ENCODE measurements at places on chromosomes 5 and 9.

GRCh38 chr5:174606646-174607045 lies 117.7 kb upstream of the MSX2 start:
- no peak for DNase-seq

DNA sequence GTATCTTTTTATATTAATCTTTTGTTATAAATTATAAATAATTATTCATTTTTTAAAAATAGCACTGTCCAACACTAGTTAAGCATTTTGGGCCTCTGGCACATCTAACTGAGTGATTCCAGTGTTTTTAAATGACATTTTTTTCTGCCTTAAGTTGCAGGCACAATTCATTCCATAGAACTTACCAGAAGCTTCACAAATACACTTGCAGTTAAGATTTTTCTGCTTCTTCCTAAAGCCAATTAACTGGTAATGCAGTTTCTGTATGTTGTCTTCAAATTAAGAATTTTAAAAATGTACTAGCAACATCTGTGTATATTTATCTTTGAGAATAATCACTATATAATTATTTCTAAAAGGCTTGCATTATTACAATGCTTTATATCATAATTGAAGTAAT lies 11.2 kb upstream of the NFIB start:
- no peak for DNase-seq

DNA sequence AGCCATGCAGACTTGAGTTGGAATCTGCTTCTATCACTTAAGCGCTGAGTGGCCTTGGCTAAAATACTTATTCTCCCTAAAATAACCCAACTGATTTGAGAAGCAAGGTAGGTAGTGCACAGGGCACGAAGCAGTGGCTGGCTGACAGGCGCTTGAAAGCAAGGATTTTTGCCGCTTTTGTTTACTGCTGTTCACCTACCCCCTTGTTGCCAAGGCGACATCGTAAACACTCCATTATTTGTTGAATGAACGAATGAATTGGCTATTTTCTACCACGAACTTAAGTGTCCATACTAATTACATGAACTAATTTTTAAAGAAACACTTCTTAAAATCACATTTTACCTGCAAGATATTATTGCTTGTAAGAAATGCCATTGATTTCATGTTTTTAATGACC lies 98.0 kb downstream of the ANKH start:
- DNase-seq: no peak

DNA sequence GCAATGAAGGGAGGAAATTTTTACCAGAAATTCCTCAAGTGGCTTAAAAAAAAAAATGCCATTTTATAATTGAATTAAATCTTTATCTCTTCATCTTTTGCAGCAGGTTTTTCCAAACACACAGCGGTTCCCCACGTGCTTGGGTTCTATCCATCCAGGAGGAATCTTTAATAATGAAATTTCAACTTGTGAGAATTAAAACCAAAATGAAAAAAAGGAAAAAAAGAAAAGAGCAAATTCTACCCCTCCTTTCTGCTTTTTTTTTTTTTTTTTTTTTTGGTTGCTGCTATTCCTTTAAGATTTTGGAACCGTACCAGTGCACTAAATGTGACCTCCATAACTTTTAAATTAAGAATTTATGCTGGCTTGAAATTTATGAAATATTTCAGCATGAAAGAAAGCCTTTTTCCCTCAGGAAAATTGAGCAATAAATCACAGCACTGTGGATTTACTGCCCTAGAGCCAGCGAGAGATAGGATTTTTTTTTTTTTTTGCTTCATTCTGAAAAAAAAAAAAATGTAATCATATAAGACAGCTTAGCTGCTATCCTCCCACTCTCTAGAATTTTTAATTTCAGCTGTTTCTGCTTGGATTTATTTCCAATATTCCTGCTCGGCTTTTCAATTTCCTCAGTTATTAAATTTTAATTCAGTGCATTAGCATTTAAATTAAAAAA lies 88.5 kb downstream of the ZNF618 start:
- no peak for DNase-seq

- no peak for DNase-seq
These were observed 1.7 kb downstream of the RAB14 start for GRCh38 chr9:121199921-121200320.

DNA sequence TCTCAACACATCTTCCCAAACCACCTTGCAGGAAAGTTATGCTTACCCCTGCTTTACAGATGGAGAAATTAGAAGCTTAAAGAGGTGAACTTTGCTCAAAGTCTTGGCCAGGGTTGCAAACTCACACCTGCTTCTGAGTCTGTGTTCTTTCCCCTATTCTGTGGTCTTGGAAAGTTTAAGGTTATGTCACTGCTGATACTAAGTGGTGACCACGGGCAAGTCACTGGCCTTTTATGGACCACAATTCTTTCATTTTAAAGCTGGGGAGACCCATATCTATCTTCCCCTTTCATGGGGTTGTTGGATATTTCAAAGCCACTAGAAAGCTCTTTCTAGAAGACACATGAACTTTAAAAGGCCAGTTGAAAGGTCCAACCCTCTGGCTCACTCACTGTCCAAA lies 95.4 kb upstream of the KLF4 start:
- DNase-seq: no peak

DNA sequence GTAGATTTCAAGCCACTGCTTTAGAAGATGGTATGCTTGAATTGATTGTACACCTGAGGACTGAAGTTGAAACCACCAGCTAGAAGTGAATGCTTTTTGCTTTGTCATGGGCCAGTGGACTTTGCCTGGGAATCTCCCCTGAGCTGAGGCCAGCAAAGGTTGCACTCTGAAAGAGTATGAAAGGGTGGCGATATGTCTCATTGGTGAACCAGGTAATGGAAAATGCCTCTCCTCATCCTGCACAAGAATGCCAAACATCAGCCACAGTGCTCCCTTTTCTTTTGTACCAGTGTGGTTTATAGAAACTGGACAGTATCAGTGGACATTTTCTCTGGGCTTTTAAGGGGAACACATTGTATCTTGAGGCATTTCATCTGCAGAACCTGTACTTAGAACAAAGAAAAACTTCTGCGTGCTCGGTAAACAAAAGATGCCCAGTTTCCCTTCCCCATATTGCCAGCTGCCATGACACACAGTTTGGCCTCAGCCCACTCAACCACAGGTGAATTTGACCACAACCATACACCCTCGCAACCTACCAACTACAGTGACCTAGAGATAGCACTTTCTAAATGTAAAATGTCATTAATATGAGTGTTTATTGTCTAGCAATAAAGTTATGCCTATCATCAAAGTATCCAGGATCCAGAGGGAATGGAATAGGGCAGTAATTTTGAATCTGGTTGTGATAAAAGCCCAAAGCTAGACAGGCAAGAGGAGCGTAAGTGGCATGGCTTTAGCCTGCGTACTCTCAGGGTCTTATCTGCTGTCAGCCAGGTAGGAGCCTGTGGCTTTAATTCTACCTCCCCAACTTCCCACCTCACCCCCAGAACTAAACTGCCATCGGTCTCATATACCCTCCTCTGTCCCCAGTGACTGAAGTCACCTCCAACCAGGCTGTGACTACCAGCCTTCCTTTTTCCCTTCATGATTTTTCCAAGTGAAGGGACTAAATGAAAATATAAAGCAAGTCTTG lies 79.5 kb upstream of the LHFPL2 start:
- DNase-seq: no peak

DNA sequence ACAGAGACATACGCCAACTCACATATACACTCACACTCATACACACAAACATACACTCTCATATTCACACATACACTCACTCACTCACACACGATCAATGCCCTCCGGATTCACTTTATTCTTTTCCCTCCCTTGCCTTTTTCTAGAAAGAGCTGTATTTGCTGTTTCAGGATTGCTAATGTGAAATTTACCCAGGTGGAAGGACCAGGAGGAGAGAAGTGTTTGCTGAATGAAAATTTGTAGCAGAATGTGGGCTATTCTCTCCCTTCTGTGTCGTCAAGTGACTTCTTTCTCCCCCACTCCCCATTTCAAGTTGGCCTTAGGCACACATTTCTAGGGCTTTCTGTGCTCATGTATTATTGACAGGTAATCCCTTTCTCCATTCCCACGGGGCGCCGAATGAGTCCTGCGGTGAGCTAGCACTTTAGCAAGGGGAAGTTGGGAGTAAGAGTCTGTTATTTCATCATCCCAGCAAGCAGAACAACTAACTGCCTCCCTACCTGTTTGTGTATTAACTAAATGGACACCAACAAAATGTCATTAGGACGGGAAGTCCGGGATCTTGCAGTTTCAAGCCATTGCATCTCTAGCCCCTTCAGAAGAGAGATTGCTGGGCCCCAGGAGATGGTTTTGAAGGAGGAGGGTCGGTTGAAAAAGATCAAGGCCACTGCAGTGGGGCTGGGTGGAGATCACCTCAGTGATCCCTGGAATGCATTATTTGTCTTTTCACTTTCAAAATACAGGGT lies 97.1 kb upstream of the TAF11L2 start:
- no peak for DNase-seq

DNA sequence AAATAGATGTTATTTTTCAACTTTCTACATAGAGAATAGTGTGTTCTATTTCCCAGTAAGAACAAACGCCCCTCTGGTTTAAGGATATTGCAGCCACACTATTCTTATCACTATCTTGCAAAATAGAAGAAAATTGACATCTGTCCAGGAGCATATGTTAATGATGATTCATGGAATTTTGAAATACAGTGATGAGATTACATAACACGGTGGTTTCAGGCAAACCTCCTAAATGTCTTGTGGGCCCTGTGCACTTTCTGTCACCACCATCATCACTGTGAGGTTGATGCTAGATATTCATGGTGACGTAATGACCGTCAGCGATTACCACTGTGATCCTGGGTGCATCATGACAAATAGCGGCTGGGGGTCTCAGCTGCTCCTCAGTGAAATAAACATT lies 48.1 kb downstream of the CFAP90 start:
- DNase-seq: no peak

DNA sequence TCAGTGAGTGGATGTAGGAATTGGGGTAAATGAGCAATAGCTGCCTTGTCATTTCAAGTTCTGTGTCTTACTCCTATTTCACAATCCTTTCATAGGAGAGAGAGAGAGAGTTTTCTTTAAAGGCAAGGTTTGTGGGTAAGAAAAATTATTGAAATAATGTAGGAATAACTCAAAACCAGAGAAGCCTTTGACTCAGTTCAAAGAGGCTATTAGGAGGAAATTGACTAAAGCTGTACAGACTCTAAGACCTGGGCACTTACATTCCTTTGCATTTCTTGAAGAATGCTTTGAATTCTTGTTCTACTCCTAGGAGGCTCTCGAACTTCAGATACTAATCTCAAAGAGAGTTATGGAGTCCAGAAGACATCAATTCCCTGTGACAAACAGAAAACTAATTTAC lies 257.1 kb downstream of the FBXL7 start:
- no peak for DNase-seq

- DNase-seq: no peak
These were observed 17.2 kb downstream of the NKX2-5 start for GRCh38 chr5:173217626-173218397.

DNA sequence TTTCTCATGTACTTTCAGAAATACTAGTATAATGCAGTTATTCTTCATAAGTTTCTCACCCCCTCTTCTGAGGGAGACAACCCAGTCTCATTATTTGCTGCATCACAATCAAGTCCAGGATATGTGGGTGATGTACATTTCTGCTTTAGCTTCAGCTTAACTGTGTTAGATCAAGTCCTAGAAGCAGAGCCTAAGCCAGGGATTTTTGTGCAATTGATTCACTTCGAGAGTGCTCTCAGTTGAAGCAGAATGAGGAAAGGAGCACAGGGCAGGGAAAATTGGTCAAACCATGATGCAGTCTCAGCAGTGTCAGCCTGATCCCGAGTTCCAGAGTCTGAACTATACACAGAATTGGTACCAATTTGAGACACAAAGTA lies 15.1 kb downstream of the HNRNPK start:
- no peak for DNase-seq

DNA sequence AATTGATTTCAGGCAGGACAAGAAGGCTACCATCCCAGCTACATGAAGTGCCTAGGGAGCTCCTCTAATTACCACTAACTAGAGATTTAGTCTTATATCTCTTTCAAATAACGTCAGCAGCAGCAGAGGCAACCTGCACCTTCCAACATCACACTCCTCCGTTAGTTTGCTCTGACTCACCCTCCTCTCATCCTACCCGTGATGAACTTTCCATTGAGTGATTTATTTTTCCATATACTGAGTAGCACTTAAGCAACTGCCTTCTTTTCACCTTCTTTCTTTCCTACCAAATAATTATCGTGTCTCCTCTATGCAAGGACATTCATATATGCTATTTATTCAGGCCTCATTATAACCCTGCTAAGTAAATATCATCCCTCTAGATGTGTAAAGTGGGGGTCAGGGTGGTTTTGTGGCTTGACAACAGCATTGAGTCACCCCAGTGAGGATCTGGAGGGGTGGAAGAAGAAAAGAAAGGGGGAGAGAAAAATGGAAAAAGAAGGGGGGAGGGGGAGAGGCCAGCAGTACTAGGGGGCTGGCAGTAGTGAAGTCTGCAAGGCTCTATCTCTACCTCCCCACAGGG lies 64.6 kb upstream of the CAST start:
- DNase-seq: no peak

- DNase-seq: no peak
These were observed 2.2 kb downstream of the C5orf46 start for GRCh38 chr5:147904110-147904509.

DNA sequence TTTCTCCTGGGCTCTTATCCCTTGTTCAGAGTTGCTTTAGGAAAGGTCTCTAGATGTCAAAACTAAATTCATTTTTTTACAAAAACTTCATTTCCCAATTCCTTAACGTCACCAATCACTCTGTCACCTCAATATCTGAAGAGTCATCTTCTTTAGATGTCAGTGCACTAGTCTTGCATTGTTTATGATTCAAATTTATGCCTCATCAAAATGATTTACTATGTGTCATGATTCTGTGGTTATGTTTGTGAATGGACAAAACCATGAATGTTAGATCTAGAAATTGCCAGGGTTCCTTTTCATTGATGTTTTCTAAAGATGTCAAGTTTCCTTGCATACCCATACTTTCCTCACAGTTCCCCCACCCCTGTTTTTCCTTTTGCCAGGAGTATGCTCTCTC lies 21.5 kb downstream of the CWC27 start:
- DNase-seq: no peak

GRCh38 chr5:38537505-38537904 lies 18.9 kb downstream of the LIFR start:
- DNase-seq: no peak

DNA sequence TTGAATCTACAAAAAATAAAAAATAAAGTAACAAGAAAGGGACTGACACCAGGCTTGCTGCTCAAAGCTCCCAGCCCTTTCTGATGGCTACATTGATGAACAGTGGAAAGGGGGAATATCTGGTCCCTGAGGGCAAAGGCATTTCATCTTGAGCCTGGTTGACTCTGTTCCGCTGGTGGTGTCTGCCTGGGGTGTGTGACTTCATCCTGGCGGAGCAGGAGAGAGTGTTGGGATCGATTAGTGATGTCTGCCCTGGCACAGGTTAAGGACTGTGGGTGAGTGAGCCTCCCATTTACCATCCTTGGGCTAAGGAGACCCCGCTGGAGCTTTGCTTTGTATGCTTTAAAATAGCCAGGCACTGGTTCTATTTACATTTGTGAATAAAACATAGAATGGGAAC lies 56.9 kb upstream of the ASS1 start:
- no peak for DNase-seq

- no peak for DNase-seq
These were observed 1.1 kb downstream of the CRB2 start for GRCh38 chr9:123356851-123357742.

- DNase-seq: no peak
These were observed 55.1 kb upstream of the S1PR3 start for GRCh38 chr9:88936132-88936531.
